Forelimb muscle (tissue), 1 donor: ENCODE measurements at places on chromosomes 7 and 10.

GRCh38 chr10:79052291-79053080 is 16.3 kb upstream of the ZMIZ1 start:
- no peak for DNase-seq

GRCh38 chr10:58609532-58610150 is 97.0 kb downstream of the BICC1 start:
- DNase-seq, result no peak

GRCh38 chr10:12500381-12501303 is 151.3 kb downstream of the CAMK1D start:
- DNase-seq, result no peak

DNA sequence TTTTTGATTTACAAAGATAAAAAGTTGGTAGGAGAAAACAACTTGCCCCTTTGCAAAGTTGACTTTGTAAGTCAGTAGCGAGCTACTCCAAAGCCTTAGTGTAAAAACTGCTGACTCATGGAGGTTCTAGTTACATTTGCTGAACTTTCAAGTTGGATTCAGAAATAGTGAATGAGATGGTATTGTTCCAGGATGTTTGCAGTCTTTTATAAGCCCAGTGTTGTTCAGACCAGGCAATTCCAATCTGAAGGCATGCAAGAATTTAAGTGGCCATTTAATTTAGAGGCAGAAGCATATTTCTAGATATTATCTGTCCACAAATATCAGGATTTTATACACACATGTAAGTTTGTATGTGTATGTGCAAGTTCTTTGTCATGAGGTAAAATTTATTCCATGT is 21.6 kb downstream of the TES start:
- DNase-seq, result no peak

DNA sequence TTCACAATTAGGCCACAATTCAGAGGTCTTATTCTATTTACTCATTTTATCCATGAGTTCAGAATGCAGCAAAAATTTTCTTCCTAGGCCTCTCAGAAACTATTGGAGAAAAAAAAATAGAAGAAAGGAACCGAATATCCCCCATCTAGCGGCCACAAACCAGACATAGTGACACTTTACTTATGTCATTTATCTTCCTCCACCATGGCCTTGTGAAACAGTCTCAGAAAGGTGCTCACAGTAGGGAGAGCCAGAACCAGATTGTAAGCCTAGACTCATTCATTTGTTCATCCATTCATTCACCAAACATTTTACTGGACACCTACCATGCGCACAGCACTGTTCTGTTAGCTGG is 16.0 kb downstream of the CREB3L2 start:
- no peak for DNase-seq

- no peak for DNase-seq
Measured at GRCh38 chr7:12458520-12459131, 55.0 kb upstream of the VWDE start.

- DNase-seq, result no peak
Measured at GRCh38 chr7:114293289-114294012, 121.2 kb upstream of the FOXP2 start.

- DNase-seq, result no peak
Measured at GRCh38 chr10:61629576-61629975, 33.2 kb upstream of the CABCOCO1 start.

GRCh38 chr7:77367976-77368375 is 48.2 kb downstream of the GSAP start:
- no peak for DNase-seq
